ENCODE measurements at places on chromosomes 11 and 22.

DNA sequence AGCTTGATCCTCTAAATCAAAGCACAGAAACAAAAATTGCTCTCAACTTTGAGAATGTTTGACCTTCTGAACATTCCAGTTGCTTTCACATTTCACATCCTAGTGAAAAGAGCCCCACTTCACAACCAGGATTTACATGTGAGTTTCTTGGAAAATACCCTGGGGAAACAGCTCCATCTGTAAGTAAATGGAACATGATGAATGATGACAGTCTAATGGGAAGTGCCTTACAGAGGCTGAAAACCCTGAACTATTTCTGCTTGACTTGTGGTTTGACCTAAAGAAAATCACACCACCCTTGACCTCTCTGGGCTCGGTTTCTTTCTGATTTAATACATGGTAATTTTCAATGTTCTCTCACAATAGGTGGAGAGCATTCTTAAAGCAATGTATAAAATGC, 499.4 kb upstream of the API5 start:
- no peak for DNase-seq

DNA sequence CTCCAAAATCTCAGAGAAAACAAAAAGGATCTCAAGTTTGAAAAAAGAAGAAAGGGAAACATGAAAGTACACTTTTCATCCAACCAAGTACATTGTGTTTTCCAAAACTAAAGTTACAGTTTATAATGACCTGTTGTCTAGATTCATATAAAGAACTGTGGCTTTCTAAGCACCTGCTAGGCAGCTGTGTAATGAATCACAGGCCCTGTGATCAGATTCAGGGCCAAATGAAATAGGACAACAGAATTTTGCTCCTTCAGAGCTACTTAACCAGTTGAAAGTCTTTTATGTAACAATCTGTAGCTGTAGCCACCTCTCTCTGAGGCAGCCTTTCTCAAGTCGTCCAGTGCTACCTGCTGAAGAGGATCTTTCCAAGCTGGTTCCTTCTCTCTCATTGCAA, 960.0 kb upstream of the RAG2 start:
- DNase-seq = no peak

GRCh38 chr22:28108851-28109250, 189.8 kb upstream of the PITPNB start:
- DNase-seq = no peak

DNA sequence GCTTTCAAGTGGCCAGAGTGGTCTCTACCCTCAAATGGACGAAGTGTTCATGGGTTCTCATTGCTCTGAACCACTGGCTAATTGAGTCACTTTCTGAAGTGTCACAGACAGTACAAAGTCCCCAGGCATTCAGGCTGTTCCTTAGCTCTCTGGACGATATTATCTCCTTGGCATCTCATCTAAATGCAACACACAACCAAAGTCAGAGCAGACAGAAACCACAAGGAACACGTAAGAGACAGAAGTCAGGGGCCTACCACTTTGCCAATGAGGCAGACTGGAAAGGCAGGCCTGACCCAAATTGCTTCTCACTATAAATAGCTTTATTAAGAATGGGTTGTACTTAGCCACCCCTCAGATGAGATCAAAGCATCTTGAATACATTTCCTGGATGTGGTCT, 29.0 kb upstream of the LDLRAD3 start:
- DNase-seq = no peak

- peak; percentile 21 for DNase-seq
Measured at GRCh38 chr11:27698872-27699241, 1.4 kb downstream of the BDNF start.

- no peak for DNase-seq
Measured at GRCh38 chr11:120914601-120915000, 109.3 kb upstream of the TBCEL start.

DNA sequence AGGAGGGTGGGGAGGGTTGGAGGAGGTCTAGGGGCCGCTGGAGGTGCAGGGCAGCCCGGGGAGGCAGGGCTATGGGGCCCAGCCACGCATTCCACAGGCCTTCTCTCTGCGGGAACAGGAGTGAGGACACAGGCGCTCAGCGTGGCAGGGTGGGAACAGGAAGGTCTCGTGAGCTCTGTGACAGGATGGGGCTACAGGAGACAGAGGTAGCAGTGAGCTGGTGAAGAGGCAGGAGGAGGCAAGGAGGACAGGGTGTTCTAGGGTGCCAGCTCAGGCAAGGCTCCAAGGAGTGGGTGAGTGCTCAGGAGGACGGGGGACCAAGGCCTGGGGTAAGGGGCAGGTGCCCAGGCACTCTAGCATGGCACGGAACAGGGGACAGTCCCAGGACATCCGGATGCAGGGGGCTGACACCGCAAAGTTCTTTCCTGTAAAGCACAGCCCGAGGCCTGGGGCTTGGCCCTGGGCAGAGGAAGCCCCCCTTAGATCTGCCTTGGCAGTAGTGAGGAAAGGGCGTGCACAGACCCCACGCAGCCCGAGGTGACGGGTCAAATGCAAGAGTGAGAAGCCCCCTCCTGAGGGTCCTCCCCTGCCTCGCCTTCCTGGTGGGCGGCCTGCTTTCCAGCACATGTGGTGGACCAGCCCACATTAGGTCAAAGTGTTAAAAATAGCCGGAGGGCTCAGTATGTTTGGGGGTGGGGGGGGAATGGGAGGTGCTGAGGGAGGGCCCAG, 4.7 kb upstream of the NEAT1 start:
- DNase-seq = peak; percentile 25

DNA sequence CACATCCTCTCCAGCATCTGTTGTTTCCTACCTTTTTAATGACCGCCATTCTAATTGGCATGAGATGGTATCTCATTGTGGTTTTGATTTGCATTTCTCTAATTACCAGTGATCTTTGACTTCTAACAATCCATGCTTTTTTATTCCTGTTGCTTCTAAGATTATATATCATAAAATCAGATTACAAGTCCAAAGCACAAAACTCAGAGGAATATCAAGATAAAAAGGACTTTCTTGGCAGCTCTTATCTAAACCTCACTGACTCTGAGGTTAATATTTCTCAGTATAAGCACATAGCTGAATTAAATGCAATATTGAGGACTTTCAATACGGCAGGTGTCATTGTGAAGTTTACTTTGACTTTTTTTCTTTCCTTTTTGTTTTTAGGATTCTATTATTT, 11.4 kb downstream of the SLC5A12 start:
- DNase-seq = no peak

DNA sequence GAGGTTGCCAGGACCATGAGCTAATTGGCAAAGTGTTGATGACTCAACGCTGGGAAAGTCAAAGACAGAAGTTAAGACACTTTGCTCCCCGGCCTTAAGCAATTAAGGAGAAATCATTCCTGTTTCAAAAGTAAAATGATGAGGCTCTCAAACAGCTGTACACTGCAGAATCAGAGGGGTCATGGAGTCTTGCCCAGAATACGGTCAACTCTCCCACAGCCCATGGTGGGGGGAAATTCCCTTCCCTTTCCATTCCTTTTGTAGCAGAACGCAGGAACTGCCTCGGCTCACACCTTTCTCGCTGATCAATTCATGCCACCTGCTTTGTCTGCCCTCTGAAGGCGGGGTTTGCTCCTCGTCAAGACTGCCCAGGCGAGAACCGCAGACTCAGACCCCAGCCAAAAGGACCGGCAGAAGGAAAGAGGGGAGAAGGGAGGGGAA, 52.8 kb downstream of the MN1 start:
- DNase-seq = no peak

DNA sequence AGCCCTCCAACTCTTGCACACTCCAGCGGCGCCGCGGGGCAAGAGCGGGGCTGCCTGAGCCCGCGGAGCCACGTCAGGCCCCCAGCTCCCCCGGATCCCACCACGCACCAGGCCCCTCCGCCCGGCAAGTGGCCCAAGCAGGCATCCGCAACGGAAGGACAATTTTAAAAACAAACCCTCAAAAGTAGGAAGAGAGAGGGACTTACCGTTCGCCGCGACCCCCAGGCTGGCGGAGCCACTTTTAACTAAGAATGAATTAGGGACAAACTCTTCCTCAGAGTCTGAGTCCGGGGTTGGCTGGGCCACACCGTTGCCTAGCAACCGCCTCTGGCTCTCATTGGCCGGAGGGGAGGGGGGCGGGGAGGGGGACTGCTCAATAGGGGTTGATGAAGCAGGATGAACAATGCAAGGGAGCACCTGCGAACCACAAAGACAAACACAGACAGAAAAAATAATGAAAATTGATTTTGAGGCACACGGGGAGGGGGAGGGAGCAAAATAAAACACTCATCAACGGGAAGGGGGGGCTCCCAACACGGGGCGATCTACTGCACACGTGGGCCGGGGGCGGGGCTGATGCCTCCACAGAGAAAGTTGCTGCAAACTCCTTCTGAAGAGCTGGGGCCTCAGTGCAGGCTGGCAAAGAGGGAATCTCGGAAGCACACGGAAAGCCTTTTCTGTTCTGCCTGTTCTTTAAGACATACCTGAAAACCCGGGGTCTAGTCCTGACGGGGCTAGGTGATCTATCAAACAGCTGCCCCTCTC, 387.5 kb upstream of the NARS2 start:
- DNase-seq = no peak

- DNase-seq = no peak
Measured at GRCh38 chr11:8702598-8702915, 20.0 kb downstream of the RPL27A start.

DNA sequence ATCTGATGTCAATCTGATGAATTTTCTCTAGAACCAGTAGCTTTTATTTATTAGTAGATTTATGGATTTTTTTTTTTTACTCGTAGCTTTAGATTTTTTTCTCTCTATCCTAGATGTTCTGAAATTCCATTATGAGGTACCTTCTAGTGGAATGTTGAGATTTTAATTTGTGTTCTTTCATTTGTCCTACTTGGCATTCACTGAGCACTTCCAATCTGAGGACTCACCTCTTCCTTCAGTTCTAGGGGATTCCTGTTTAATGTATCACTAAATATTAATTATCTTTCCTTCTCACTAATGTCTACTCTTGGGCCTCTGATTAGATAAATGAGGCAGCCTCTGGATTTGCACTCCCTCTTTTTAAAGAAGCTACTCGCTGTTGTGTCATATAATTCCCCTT, 40.2 kb upstream of the WNT7B start:
- no peak for DNase-seq

GRCh38 chr11:10900681-10901415, 43.0 kb upstream of the ZBED5 start:
- no peak for DNase-seq

- no peak for DNase-seq
Measured at GRCh38 chr11:46391578-46392420, at the start of gene CHRM4. TSS of gene CHRM4 (minus strand) at chr11:46391776. CDS start at chr11:46386557, 5,219 bp downstream.

DNA sequence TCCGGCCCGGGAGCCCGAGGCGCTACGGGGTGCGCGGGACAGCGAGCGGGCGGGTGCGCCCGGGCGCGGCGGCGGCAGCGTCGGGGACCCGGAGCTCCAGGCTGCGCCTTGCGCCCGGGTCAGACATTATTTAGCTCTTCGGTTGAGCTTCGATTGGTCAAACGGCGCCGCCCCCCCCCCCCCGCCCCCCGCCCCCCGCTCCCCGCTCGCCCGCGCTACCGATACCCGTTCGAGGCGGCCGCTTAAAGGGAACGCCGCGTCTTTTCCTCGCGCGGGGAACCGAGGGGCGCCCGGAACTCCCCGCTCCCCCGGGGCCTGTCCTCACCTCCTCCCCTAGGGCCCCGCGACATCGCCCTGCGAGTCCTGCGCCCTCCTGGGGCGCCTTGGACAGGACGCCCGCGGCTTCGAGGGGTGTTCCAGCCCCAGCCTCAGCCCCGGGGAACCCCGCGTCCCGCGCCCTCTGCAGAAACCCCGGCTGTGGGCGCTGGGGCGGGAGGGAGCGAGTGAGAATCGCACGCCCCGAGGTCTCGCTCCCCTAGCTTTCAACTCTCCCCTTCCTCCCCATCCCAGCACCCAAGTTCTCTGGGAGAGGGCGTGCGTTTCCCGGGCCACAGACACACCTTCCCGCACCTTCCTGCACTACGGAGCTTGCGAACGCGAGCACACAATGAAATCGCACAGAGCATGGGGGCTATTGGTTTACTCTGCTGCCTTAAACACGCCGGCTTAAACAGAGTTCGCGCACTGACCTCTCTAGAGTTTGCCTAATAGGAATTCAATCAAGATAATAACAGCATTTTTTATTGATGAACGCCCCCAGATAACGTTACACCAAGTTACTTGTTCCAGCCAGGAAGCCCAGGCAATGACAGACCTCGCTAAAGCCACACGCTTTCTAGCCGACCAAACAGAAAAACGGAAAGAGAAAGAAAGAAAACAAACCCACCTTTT, at the start of gene BDNF:
TSS of gene BDNF (minus strand) at position 105 of the 951 bp plus-strand sequence. CDS start 41,891 bp downstream, outside the sequence.
- DNase-seq = no peak

DNA sequence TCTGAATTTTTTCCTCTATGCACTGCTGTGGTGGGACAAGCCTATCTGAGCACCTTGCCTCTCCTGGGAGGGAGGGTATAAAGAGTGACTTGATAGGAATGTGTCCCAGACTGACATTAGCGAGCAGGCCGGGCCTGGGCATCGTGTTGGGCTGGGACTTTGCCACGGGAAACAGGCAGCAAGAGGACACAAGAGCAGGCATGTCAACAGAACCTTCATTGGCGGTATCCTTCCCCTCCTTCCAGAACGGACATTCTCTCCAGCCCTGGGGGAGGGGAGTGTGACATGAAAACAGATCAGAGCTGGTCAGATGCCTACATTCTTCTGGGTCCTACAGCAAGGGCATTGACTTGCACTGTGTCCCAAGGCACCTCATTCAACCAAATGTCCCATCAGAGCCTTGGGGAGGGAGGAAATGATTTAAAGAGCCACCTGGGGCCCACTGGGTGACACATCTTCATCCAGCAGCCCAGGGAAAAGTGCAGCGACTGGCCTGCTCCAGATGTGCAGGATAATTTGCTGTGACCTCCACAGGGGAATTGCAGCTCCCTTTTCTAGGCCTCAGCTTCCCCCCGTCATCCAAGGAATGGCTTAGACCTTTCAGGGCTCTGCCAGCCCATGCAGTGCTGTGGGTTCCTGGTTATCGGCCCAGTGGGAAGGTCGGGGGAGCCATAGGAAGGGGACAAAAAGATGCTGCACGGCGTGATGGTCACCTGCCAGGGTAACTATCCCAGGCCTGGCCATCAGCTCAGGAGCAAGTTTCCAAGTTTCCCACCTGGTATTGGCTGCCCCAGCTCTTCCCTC, 21.8 kb upstream of the UVRAG start:
- no peak for DNase-seq

DNA sequence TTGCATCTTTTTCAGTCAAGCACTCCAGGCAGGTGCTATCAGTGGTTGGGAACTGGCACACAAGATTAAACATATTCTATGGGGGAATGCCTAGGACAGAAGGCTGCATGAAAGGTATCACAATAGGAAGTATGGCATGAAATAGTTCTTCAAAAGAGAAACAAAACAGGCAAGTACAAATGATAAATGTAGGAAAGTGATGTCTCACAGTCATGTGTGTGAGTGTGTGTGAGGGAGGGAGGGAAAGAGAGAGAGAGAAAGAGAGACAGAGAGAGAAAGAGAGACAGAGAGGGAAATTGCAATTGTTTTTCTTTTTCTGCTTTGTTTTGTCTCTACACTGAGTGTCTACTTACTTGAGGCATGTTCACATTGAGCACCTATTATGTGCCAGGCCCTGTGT, 456.3 kb downstream of the MIAT start:
- DNase-seq = no peak

All from activated CD4-positive, alpha-beta T cell treated with anti-CD3 and anti-CD28 coated beads for 1 hour (primary cell).